Upper lobe of right lung (tissue), 1 donor: ENCODE measurements at places on chromosomes 2 and 18. TPM values are rescaled to one million over a fixed set of nuclear protein-coding genes. Genes with fewer than 3 reads are reported as not detected.

The SCN3A gene
- total RNA-seq = 2.1 TPM

The HOXD8 gene
- 2.6 TPM for total RNA-seq

The EFR3B gene
- 10.7 TPM for total RNA-seq

The ZSWIM2 gene
- total RNA-seq = not detected

The LIMS2 gene
- 161 TPM for total RNA-seq

The KLHL14 gene
- total RNA-seq = 0.72 TPM

The CCDC178 gene
- total RNA-seq = 2.5 TPM

DNA sequence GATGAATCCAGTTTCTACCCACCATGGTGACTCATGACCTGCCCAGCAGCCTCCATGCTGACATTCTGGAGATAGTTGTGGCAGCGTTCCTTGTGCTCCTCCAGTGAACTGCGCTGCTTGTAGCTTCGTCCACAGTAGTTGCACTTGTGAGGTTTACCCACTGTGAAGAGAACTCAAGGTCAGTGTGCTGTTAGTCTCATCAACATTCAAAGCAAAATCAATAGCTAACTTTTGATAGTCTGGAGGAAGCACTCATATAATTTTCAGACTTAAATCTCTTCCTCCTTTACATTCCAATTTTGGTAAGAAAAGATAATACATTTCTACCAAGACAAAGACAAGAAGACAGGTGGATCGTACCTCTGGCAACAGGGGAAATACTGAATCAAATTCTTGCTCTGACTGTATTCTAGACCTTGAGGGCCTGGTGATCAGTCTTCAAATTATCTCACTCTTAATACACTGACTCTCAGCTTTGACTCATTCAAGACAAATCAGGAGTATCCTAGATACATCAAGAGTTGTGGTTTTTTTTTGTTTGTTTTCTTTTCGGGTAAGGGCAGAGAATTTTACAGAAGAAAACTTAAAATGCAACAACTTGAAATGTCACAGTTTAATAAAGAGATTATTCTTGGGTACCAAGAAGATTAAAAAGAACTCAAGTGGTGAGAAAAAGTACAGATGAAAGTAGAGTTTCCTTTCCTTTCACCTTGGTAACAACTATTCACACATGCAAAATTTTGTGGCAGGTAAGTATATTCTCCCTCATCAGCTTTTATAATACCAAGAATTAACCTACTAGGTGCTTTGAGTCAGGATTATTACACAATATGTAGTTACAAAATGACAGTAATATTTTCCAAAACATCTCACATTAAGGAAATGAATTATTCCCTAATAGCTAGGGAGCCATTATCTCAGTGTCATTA is 129.2 kb downstream of the IKZF2 start:
- H3K4me1 ChIP-seq = no peaks in the 10 kb centered on the region
- no peak overlapping the region for H3K4me3 ChIP-seq

DNA sequence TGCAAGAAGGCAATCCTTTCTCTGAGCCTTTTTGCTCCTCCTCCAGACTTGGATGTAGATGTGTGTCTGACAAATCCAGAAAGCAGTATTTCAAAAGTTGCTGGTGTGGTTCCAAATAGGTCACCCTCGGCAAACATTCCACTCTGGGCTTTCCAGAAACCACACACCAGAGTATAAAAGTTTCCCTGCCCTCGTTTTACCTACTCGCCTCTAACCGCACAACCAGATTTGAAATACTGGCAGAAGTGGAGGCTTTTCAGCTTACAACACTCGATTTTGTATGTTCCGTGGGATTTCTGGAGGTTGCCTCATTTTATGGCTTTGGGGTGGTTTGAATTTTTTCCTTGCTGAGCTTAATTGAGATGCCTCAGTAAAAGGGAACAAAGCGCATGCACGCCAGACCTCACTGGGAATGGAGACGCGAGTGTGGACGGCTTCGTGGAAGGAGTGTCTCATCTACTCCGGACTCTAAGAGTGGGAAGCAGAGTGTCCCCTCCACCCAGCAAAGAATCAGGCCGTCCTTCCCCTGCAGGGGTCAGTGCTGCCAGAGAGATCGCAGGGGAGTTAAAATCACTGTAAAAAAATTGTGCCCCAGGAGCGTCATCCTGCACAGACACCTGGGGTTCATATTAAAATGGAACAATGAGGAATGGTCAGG is 44.0 kb upstream of the RPL31 start:
- no peak for DNase-seq
- no peak overlapping the region for H3K4me3 ChIP-seq
- no peaks in the 10 kb centered on the region for H3K36me3 ChIP-seq
- peaks cover 15% of the 10 kb centered on the region for H3K4me1 ChIP-seq
- H3K27me3 ChIP-seq = no peaks in the 10 kb centered on the region

GRCh38 chr2:172147944-172148650 is 45.4 kb upstream of the DLX2 start:
- peaks cover 8% of the 10 kb centered on the region for H3K27me3 ChIP-seq
- no peaks in the 10 kb centered on the region for H3K36me3 ChIP-seq
- no peaks in the 10 kb centered on the region for H3K4me1 ChIP-seq
- no peak overlapping the region for H3K4me3 ChIP-seq
- no peak overlapping the region for H3K27ac ChIP-seq
